ENCODE measurements at places on chromosomes 6 and 20.

DNA sequence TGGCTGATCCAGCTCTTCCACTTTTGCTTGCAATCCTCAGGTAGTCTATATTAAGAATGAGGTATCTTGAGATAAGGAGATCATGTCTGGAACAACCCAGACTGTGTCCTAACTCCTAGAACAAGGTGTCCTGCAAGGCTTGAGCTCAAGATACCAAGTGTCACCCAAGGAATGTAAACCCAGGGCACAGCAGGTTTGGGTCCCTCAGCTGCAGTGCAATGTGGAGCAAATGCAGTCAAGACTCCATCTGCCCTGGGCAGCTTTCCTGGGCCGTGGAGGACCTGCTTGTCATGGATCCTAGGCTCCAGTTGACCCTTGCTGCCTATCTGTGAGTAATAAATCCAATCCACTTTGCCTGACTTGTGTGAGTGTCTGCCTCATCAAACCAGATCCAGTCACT is 166.1 kb downstream of the OTOR start:
- DNase-seq = no peak

DNA sequence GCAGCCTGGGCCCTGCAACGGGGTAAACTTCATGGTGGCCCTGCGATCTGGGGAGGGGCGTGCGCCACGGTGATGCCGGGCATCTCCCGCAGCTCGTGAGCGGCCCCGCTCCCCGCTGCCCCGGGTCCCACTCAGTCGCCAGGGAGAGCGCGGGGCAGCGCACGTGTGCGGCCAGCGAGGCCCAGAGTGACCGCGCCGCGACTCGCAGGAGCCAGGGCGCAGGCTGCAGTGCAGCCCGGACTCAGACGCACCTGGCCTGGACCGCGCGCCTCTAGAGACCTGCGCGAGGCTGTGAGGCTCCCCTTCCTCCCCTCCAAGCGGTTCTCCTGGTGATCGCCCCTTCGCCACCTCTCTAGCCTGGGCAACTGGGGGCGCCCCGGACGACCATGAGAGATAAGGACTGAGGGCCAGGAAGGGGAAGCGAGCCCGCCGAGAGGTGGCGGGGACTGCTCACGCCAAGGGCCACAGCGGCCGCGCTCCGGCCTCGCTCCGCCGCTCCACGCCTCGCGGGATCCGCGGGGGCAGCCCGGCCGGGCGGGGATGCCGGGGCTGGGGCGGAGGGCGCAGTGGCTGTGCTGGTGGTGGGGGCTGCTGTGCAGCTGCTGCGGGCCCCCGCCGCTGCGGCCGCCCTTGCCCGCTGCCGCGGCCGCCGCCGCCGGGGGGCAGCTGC is 652 bp downstream of the BMP6 start:
- no peak for DNase-seq

DNA sequence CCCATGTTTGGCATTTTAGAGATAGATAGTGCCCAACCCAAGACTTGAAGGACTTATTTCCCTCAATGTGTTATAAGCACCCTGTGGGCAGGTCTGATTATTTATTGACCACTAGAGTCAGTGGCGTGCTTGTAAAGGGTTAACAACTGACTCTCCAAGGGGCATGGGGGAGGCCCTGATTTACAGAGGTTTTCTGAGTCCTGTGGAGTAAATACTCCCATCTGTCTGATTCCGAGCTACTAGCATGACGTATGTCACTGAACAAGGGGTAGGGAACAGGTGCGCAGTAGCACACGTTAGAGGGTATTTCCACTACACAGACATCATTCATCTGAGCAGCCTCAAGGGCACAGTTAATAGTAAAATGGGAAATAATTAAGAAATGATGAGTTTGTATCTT is 17.4 kb upstream of the TRAM2 start:
- DNase-seq = no peak

GRCh38 chr20:33663161-33664084 is 1.3 kb downstream of the C20orf144 start:
- DNase-seq = peak; percentile 58

- DNase-seq = no peak
These were observed 116.6 kb upstream of the RPS6KA2 start for GRCh38 chr6:166743406-166744222.
